Foreskin melanocyte (primary cell): ENCODE measurements at places on chromosomes 11 and 22.

- no peak for DNase-seq
Measured at GRCh38 chr11:122131126-122131525, 15.1 kb upstream of the BLID start.

DNA sequence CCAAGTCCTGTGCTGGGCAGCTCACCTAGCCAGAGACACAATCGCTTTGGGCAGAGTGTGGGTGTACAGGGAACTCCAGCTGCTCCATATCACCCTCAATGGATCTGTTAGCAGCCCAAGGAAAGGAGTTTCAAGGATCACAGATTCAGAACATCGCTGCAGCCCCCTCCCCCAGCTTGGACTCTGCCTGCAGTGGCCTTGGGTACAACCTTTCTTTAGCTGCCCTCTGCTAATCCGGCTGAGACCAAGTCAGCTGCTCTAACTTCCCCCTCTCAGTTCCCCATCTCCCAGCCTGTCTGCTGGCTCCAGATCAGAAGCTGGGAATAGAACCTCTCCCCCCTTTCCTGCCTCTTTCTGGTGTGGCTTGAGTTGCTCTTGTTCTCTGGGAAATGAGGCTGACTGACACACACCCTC is 1.3 kb downstream of the TMEM86A start:
- no peak for DNase-seq

DNA sequence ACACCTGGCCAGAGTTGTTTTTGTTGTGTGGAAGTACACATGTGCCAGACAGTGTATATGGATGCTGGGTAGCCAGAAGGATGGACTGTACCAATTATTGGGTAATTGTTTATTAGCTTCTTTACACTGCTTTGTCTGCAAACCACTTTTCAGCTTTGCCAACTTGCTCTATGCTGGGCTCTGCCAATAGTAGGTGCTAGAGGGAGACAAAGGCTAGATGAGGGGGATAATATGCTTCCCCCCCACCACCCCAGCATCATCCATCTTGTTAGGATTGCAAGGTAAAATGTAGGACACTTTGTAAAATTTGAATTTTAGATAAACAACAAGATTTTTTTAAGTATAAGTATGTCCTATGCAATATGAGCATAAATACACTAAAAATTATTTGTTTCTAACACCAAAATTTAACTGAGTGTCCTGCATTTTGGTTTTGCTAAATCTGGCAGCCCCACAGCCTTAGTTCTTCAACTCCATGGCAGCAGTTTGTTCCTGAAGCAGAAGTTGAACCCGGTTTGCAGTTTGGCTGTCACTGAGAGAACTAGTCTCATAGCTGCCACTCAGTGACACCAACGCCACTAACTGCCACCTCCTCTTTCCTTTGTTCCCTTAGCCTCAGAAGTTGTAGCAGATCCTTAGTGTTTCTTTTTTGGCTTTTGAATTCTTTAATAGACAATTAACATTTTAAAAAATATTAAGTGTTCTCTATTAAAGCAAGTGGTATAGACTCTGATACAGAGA is 78.8 kb downstream of the CCDC81 start:
- DNase-seq, result no peak

DNA sequence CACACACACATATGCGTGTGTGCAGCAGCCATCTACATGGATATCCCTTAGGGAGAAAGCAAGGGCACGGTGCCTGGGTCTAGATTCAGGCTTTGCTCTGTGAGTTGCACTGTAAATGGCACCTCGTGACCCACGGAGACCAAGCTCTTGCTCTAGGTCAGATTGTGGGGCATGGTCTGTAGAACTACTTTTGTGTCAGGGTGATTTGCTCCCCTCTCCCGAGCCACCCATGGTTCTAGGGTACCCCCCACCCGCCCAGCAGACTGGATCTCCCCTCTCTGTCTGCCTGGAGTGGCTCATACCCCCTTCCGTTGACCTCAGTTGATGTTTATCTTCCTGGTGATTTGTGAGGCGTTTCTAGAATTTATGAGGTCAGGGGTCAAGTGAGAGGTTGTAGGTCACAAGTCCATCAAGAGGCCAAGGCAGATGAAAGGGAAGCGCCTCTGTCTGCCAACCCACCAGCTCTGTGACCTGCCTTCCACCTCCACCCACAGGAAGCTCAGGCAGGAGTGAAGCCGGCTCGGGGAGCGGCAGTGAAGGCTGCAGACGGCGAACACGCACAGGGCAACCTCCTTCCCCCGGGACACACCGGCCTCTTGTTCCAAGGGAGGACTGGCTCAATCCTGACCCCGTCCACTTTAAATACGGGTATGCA is 76.2 kb upstream of the TTLL12 start:
- DNase-seq, result no peak

- peak; percentile 73 for DNase-seq
Measured at GRCh38 chr11:63737718-63738117, 30.9 kb downstream of the ZFTA start.

DNA sequence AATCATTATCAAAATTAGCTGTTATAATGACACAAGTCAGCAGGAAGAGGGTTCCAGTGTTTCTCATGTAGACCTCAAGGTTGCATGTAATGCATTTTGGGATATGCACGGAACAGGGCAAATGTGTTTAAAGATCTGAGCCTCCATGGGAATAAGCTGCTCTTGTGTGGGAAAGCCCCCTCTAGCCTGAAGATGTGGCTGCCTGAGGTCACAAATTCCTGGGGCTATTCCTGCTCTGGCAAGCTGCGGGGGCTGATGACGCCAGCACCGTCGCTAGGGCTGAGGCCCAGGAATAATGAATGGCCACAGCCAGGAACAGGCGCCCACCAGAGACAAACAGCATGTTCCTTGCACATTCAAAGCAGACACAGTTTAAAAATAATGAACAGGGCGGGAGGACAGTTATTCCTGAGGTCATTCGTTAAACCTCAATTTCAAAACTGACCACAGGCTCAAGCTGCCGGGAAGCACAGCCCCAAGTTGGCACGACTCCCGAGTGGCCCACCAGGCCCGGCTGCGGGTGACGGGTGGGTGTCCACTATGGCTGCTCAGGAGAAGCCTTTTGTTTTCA is 11.7 kb downstream of the OSBPL5 start:
- peak; percentile 46 for DNase-seq

GRCh38 chr11:80650966-80651365 is 1210.1 kb upstream of the TENM4 start:
- no peak for DNase-seq

DNA sequence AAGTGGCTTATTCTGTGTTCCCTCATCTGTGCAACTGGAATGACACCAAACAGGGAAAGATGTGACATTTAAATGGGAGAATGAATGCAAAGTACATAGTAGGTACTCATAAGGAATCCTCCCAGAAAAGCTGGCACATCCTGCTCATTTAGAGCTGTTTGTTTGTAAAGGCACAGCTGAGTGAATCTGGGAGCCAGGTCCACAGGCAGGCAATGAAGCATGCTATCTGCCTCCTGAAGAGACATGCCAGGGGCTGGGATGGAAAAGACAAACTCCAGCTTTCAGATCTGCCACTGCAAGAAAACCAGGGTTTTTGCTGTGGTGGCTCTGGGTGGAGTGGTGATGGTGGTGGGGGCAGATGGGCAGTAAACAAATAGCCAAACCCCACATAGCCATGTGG is 150.1 kb downstream of the TENM4 start:
- DNase-seq, result no peak

DNA sequence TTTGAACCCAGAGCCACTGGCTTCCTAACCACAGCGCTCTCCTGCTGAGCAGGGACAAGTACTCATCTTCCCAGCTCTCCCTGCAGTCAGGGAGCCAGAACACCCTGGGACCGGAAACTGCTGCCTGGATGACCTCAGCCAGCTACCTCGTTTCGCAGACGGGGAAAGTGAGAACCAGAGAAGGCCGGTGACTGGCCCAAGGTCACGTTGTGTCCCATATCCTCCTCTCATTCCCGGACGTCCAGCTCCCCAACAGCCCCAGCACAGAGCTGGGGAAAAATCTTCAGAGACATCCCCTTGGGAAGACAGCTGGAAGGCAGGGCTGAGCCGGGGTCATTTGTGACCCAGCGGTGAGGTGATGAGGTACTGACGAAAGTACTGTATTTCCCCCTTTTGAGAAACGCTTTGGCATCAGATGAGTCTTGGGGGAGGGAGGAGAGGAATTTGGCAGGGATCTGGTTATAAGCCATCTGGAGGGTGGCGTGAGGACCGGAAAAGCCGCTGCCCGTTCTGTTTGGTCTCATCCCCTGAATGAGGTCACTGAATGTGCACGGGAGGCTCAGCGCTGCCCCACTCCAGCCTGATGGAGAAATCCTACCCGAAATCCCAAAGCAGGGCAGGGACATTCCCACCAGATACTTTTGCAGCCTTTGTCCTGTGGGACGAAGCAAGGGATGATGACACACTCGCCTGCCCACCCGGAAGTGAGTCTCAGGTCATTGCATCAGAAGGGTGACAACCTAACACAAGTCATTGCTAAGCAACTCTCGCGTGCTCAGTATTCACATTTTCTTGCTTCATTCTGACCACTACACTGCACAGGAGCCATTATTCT is 41.1 kb downstream of the LIF start:
- DNase-seq, result no peak
